Activated CD4-positive, alpha-beta T cell treated with anti-CD3 and anti-CD28 coated beads, Interleukin-2, amount 50 U/mL, for 4 hours (primary cell): ENCODE measurements at places on chromosomes 1 and 21.

GRCh38 chr1:92134331-92134730 lies 54.2 kb downstream of the BTBD8 start:
- DNase-seq: no peak

DNA sequence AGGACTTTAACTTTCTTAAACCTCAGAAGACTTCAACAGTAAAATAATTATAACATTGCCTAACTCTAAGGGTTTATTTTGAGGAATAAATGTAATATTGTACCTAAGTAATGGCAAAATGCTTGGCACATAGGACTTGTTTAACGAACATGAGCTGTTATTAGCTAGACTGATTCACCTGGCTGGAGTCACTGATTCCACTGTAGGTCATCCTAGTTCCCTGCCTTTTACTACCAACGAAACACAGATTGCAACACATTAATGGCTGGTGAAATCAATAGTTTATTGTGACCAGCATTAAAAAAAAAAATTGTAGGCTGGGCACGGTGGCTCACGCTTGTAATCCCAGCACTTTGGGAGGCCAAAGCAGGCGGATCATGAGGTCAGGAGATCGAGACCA lies 45.5 kb upstream of the ATP5PO start:
- no peak for DNase-seq

DNA sequence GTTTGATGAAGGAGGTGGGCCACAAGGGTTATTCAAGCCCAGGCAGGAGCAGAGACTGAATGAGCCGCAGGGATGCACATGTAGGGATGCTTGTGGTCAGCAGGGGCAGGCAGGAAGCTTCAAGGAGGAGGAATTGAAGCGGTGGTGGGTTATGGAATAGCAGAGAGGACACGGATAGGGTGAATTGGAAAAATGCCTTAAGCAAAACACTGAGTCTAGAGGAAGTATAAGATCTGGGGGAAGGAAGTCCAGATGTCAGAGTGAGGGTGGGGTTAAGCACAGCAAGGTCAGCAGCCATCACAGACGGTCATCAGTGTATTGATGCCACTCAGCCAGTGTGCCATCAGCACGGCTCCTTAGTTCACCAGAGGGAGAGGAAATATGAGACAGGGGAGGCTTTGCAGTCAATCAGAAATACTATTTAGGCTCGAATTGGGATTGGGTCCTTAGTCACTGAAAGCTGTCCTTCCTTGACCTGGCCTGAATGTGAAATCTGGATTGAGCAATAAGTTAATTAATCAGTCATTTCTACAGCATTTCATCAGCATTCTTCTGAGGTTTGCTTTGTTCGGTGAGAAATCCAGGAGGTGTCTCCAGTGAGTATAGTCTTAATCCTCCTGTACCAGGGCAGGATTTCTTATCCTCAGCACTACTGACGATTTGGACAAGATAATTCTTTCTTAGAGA lies 6.0 kb upstream of the LCE1F start:
- DNase-seq: no peak

GRCh38 chr1:218957971-218958370 lies 215.7 kb upstream of the LYPLAL1 start:
- no peak for DNase-seq

DNA sequence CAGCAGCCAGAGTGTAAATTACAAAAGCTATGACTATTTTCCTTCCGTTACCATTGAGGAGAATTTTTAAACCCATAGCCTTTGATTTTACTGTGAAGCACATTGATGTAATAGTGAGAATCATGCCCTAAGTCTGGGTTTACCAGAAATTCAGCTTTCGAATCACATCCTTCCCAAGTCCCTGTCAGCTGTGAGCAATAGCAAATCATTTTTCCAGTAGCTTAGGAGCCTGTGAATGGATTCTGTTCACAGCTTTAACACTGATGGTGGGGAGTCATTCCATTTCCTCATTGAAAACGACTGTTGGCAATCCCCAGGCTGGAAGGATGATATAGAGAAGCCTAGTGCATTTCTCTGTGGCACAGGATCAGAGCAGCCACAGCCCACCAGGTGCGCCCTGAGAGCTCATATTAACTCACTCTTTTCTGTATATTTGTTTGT lies 82.2 kb upstream of the C1orf105 start:
- no peak for DNase-seq
